Left lung (tissue), 14 donors: ENCODE measurements at places on chromosomes 5 and 9. TPM values are rescaled to one million over a fixed set of nuclear protein-coding genes. Genes with fewer than 3 reads are reported as not detected.

DNA sequence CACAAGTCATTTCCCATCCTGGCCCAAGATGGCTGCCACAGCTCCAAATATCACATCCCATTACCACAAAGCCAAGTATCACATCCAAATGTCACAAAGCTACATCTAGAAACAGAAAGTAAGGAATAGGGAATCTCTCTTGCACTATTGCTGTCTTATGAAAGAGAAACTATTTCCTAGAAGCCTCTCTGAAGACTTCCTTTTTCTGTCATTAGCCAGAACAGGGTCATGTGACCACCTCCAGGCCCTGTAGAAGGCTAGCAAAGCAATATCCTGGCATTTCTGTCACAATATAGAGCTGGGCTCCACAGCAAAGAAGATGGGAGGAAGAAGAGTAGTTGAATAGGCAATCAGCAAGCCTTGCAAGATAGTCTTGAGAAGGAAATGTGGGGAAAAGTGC, 99.2 kb downstream of the SH3TC2 start:
- no peak for DNase-seq

DNA sequence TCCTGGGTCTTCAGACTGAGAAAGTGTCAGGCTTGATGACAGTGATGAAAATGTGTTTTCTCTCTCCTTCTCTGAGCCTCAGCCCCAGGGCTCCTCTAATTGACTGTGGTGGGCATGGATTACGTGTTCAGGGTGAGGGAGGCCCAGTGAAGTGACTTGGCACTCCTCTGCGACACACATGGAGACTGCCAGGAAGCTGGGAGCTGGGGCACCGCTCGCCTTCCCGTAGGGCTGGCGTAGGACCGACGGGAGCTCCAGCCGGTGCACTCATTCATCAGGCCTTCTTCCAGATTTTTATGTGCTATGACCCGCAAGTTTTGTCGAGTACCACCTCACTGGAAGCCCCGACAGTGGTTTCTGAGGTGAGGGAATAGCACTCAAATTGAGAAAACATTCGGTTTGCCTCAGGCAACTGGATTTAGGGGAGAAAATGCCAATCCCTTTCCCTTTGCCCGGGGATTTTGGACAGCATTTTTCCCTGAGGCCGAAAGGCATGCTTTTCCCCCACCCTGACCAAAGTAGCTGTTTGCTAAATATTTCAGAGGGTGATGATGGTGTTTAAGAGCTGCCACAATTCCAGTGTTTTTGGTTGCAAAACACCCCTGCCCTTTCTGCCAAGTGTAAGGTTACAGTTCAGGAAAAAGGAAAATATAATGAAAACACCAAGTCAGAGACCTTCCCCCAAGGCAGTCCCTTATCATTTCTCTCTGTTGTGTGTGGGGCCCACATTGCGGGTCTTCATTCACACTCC, 83.7 kb downstream of the PCSK5 start:
- DNase-seq: no peak

- DNase-seq: no peak
Measured at GRCh38 chr5:127609011-127609410, 39.9 kb upstream of the CTXN3 start.

DNA sequence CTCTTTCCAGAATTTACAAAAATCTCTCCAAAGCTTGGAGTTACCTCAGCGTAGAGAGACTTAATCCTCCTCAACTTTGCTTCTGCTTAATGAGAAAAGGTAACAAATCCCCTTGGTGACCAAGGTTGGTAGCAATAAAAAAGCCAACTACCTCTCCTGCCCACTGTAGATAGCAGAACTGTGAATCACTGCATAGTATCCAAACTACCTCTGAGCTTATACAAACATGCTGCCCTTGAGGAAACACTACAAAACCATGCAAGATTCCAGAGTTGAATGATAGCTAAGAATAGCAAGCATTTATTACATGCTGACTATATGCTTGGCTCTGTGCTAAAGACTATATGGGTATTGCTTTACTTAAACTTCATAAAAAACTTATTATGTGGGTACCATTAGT, 2.8 kb upstream of the ADAMTS12 start:
- DNase-seq: no peak

DNA sequence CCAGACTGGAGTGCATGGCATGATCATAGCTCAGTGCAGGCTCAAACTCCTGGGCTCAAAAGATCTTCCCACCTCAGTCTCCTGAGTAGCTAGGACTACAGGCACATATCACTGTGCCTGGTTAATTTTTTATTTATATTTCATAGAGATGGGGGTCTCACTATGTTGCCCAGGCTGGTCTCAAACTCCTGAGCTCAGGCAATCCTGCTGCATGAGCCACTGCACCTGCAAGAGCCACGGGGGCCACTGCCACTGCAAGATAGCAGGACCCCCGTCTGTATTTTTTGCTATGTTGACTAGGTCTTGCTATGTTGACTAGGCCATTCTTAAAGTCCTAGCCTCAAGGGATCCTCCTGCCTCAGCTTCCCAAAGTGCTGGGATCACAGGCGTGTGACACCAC, 6.5 kb downstream of the CYSTM1 start:
- no peak for DNase-seq

- DNase-seq: no peak
Measured at GRCh38 chr9:38642951-38643814, 22.8 kb upstream of the ANKRD18A start.

GRCh38 chr9:88741335-88741734, 206.4 kb downstream of the NXNL2 start:
- DNase-seq: no peak

DNA sequence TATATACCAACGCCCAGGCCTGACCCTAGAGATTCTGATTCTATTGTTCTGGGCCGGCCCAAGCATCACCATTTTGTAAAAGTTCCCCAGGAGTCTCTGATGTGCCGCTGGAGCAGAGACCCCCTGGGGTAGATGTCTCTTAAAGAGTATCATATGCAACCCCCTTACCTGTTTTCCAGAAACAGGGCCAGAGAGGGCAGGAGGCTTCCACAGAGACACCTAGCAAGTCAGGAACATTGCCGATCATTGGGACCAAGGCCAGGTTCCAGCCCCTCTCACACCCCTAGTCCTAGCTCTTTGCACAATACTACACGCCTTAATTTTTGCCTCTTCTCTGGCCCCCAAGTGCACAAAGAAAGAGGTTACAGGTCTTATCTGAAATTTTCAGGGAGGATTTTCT, 63.8 kb downstream of the TMOD1 start:
- DNase-seq: no peak

- no peak for DNase-seq
Measured at GRCh38 chr9:20508242-20508641, 114.1 kb downstream of the MLLT3 start.

DNA sequence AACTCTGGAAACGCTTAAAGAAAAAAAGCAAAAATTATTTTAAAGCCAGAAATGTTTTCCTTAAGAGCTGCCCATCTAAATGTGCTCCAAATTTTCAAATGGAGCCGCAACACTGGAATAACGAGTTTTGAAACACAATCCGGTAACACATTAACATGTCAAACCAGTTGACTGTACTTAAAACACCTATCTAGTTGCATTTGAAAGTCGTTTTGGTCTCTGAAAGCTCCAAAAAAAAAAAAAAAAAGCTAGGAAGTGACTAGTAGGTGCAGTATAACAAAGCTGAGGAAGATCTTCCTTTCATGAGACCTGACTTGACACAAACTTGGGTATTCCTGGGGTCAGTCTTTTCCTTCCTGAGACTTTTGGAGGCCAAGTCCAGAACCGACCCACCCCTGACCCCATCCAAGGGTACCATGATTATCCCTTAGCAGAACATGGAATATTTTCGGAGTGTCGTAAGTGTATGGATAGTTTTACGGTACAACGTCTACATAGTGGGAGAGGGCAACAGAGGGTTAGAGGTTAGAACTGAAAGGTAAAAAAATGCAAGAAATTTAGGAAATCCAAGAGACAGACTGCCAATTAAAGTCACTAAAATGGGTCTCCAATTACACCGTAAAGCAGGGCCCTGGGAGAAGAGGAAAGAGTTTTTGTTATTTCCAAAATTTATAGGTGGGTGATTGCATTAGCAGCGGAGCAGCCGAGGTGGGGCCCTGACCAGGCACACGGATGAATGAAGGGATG, 812 bp downstream of the CETN3 start:
- peak; percentile 11 for DNase-seq

GRCh38 chr9:126123927-126124326, 202.7 kb upstream of the MVB12B start:
- DNase-seq: no peak

DNA sequence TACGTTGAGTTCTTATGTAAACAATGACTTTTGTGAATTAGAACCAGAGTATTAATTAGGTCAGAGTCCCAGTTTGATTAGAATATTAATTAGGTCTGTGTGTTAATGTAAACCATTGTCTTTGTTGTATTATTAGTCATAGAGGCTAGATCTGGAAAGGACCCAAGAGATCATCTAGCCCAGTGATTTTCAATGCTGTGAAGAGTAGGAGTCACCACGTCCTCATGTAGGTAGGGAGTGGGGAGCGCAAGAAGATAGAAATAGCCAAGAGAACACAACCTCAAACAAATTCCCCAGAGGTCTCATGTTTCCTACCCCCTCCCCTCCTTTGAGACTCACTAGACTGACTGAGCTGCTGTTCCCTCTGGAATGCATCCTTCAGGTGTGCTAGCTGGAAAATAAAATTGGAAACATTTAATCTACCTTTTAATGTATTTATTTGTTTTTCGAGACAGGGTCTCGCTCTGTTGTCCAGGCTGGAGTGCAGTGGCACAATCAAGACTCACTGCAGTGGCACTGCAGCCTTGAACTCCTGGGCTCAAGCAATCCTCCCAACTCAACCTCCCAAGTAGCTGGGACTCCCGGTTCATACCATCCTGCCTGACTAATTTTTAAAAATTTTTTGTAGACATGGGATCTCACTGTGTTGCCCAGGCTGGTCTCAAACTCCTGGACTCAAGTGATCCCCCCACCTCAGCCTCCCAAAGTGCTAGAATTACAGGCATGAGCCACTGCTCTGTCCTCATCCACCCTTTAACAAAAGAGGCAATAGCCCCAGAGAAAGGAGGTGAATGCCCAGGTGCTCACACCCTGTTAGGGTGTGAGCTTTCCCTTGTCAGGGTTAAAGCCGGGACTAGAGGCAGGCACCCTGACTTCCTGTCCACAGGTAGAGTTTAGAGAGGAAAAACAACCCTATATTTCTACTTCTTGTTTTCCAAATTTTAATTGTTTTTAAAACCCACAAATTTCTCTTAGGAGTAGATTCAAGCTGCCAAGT, 92.9 kb downstream of the INIP start:
- DNase-seq: no peak

GRCh38 chr5:64050296-64050695, 88.1 kb upstream of the HTR1A start:
- no peak for DNase-seq

The PCDHB4 gene
- polyA plus RNA-seq: 2.6 TPM

The CDC25C gene
- 11.0 TPM for polyA plus RNA-seq

The TAS2R1 gene
- not detected for polyA plus RNA-seq

The CD72 gene
- 4.3 TPM for polyA plus RNA-seq

The CCDC127 gene
- 14.9 TPM for polyA plus RNA-seq

The PCDHB10 gene
- 6.2 TPM for polyA plus RNA-seq

The ANKRD18A gene
- 3.7 TPM for polyA plus RNA-seq

The RELL2 gene
- 0.95 TPM for polyA plus RNA-seq

The GRXCR2 gene
- polyA plus RNA-seq: not detected

The KIAA1958 gene
- 14.5 TPM for polyA plus RNA-seq

The IRX4 gene
- polyA plus RNA-seq: not detected

The NSG2 gene
- polyA plus RNA-seq: 2.6 TPM

The ELOVL7 gene
- 2.3 TPM for polyA plus RNA-seq

The FRRS1L gene
- polyA plus RNA-seq: 3.9 TPM
